ENCODE measurements at places on chromosomes 12 and 14. TPM values are rescaled to one million over a fixed set of nuclear protein-coding genes. Genes with fewer than 3 reads are reported as not detected.
A peak's percentile ranks its signal among the peaks of the same experiment; 100 is the strongest.

DNA sequence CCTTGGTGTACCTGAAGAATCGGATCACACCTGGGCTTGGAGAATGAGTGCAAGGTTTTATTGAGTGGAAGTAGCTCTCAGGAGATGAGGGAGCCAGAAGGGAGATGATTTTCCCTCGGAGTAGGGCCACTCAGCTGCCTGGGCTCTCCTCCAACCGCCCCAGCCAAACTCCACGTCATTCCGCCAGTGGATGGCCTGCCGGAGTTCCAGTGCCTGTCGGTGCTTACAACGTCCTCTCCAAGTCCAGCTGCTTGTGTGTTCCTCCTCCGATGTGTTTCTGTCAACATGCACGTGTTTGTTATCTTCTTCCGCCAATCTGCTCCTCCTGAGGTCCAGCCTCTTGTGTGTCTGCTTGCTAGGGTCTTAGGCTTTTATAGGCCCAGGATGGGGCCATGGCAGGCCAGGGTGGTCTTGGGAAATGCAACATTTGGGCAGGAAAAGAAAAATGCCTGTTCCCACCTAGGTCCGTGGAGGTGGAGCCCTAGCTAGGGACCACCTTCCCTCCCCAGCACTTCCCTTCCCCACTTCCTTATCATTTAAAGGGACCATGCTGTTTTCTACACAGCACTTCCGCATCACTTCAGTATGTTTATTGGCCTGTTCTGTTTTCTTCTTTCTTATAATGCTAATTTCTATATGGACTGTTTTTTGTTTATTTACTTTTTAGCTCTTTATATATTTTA, 343.2 kb downstream of the PDZRN4 start:
- peak; percentile 30 for DNase-seq

- no peak for DNase-seq
These were observed 55.6 kb upstream of the CDKL1 start for GRCh38 chr14:50452296-50452695.

- no peak for DNase-seq
These were observed 4.8 kb downstream of the YBX3 start for GRCh38 chr12:10718279-10718821.

The CLEC1B gene
- 1.4 TPM for total RNA-seq

DNA sequence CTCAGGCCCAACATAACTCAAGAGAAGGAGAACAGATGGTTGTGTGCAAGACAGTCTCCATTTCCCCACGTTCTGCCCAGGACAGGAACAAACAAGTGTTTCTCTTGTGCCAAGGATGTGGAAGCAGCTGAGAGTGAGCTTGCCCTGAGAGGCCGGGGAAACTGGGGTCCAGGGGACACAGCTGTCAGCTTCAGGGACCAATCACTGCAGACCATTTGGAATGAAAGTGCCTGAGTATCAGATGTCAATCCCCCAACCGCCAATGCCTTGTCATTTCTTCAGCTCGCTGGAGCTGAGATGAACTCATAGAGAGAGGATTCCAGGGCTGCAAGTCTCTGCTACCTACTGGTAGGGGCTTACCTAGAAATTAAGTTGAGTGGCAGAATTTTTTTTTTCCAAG, 71.9 kb upstream of the METAP2 start:
- DNase-seq = no peak

DNA sequence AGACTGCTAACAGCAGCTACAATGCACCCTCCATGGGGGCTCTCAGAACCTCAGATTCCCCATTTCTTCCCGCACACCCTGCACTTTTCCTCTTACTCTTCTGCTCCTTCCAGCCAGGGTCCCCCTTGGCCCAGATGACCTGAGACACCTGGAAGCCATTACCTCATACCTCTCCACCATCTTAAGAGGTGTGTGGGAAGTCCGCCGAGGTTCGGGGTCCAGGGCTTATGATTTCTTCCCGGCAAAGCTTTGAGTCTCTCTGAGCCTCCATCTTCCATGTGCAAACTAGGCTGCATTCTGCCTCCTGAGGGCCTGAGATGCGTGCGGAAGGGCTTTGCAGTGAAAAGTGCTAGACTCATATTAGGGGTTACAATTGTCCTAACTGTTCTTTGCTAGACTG, 5.3 kb downstream of the GSC start:
- no peak for DNase-seq

- DNase-seq = no peak
These were observed 235.0 kb downstream of the ATP23 start for GRCh38 chr12:58176296-58176869.

DNA sequence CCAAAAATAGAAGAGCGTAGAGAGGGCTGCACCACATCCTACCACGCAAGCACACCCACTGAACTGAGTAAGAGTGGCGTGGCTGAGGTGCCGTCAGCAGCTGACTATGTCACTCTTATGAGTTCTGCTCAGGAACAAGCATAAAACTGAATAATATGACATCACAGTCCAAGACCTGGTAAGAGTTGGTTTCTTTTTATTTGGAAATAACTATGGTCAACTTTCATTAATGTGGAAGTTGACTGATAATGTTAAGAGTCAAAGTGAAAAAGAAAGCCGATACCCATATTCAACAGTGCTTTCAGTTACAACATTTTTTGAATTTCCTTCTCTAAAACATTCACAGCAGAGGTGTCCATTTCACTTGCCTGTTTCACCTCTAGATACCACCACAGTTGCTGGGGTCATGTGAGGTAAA, 44.6 kb downstream of the GNS start:
- peak; percentile 37 for DNase-seq

DNA sequence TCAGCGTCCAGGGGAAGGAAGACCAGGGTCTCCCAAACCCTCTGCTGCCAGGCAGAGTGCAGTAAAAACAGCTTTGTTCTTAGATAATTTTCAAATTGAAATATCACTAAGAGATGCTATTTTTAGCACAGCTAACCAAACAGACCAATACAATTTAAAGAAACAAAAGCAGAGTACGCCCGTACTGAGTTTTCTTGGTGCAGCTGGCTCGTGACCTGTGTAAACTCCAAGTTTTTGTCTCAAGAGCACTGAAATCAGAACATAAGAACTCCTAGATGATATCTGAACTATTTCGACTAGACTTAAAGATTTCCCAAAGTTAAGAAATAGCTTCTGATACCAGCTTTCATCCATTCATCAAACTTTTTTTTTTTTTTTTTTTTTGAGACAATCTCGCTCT, 10.3 kb downstream of the ARF3 start:
- DNase-seq = no peak

DNA sequence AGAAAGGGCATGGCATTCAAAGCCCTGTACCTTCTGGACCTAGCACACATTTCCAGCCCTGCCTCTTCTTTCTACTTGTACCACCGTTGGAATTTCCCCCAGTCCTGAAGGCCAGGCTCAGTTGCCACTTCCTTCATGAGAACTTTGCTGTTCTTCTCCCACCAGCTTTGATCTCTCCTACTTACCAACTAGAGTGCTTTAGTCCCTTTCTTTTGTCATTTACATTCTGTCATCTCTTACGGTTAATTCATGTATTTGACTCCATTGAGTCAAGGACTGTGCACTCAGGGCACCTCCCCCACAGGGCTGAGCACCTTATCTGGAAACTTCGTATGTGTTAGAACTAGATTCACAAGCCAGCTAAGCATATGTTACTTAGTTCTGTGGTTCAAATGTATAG, 26.3 kb downstream of the BICDL1 start:
- DNase-seq = no peak

- DNase-seq = no peak
These were observed 100.2 kb downstream of the B4GALNT3 start for GRCh38 chr12:559906-560455.

The NDUFA9 gene
- 14.4 TPM for total RNA-seq

- no peak for DNase-seq
These were observed 101.2 kb upstream of the LRFN5 start for GRCh38 chr14:41505491-41505890.

The PMEL gene
- total RNA-seq = 1.2 TPM

DNA sequence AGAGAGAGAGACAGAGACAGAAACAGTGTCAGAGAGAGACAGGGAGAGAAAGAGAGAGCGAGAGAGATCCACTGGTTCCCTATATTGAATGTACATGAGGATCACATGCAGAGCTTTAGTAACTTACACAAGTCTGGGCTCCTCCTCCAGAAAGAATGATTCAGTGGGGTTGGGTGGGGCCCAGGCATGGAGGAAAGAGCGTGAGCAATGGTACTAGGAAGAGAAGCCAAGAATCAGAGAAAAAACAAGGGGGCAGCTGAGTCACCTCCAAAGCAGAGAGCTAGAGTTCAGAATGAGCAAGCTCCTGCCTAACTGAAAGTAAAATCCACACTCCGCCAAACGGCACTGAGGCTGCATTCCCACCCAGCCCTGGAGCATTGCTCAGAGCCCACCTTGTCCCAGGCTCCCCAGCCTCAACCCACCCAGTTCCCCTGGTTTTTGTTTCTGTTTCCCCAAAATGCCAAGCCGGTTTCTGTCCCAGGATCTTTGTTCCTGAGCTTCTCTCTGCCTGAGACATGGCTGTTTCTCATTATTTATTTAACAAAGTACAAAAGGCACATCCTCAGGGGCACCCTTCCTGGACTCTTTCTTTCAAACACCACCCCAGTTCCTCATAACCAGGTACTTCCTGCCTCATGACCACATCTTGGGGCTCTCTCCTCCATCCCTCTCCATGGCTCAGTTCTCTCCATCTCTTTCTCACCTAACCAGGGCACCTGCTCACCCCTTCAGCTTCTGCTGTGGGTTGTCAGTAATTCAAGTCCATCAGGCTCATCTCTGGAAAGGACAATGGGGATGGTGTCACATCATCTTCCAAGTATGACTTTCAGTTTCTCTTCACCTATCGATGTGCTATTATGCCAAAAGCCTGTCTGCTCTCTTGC, 670.3 kb upstream of the TBX3 start:
- DNase-seq = no peak

The GALNT8 gene
- total RNA-seq = 0.61 TPM

DNA sequence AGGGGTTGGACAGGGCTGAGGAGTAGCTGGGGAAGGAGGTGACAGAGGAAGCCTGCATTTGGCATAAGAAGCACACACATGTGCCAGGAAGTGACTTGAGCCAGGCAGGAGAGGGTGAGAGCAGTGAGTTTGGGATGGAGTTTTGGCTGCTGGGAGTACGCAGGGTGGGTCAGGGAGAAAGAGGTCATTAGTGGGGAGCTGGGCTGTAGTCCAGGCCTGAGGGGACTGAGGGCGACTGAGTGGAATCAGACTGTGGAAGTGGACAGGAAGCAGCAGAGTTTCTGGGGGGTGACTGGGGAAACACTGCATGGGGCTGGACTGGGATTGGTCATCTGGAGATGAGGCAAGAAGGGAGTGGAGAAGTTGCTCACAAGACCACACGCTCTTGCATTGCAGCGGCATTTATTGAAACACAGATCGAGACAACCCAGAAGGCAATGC, 7.6 kb downstream of the KRT85 start:
- DNase-seq = no peak

GRCh38 chr14:78567343-78567742, 397.2 kb downstream of the NRXN3 start:
- no peak for DNase-seq

DNA sequence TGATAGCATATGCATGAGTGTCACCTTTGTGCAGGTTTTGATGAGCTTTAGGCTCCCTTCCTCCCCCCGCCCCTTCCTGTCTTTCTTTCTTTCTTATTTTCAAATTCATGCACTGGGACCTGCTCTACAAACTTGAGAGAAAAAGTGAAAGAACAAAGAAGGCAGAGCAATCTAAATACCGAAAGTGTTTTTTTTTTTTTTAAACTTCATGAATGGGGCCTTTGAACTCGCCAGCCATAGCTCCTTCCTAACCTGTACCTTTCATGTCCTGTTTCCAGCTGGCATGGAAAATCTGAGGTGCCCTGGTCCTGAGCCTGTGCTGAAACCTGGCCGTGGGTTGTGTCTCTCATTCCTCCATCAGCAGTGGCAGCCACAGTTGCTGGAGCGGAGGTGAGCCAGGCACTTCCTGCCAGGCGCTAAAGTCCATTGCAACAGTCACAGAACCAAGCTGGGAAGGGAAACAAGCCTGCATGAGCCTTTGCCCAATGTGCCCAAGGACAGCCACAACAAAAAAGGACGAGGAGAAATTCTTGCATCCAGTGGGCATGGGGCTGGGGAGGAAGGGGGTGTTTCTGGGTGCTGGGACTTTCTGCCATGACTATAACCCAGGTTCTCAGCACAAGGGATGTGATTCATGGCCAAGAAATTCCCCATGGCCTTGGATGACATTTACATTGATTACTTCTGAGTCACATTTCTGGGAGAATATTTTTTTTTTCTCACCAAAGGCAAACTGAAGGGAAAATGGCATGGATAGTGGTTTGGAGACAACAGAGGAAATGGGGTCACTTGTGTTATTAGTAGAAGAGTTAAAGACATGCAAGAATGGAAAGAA, 102.7 kb downstream of the TMEM30B start:
- no peak for DNase-seq
